ENCODE measurements at places on chromosomes 6 and 20.

GRCh38 chr6:163651426-163651825 lies 236.9 kb downstream of the QKI start:
- DNase-seq, result no peak

DNA sequence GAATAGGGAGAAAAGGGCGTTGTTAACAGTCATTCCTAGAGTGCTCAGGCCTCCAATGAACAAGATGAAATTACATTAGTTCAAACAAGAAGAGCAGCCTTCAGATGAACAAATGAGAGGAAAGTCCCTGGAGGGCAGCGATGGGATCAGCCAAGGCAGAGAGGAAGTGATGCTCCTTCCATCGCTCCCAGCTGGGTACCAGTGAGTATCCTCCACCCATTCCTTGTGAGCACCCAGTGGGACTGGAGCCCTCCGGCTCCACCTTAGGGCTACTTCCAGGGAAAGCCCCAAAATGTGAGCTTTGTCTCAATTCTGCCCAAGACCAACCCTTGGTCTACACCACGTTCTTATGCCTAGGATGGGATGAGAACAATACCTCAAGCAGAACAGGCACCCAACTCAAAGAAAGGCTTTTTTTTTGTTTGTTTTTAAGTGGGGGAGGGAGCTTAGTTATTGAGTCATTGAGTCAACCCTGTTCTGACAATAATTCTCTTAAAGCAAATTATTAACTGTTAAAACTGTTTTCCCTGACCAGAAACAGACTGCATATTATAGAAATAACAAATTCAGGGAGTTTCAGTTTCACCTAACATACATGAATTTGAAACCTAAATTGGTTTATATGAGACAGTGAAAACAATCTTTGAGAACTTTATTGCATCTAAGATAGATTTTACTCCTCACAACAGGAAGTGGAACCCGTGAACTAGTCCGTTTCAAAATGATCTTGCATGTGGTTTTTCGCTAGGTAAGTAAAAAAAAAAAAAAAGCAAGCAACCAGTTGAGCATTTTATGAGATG lies 106.9 kb downstream of the IPCEF1 start:
- DNase-seq, result no peak

- DNase-seq, result no peak
Measured at GRCh38 chr6:25419879-25420278, 140.7 kb downstream of the CARMIL1 start.

GRCh38 chr20:11302436-11302835 lies 615.3 kb upstream of the BTBD3 start:
- no peak for DNase-seq

- DNase-seq, result peak; percentile 73
Measured at GRCh38 chr6:53794720-53795339, at the start of gene LRRC1. Gene LRRC1, plus strand, starts transcription at chr6:53795005. Its CDS starts 252 bp downstream, at chr6:53795257.

- DNase-seq, result no peak
Measured at GRCh38 chr20:61763740-61764400, 301.8 kb downstream of the TAF4 start.

DNA sequence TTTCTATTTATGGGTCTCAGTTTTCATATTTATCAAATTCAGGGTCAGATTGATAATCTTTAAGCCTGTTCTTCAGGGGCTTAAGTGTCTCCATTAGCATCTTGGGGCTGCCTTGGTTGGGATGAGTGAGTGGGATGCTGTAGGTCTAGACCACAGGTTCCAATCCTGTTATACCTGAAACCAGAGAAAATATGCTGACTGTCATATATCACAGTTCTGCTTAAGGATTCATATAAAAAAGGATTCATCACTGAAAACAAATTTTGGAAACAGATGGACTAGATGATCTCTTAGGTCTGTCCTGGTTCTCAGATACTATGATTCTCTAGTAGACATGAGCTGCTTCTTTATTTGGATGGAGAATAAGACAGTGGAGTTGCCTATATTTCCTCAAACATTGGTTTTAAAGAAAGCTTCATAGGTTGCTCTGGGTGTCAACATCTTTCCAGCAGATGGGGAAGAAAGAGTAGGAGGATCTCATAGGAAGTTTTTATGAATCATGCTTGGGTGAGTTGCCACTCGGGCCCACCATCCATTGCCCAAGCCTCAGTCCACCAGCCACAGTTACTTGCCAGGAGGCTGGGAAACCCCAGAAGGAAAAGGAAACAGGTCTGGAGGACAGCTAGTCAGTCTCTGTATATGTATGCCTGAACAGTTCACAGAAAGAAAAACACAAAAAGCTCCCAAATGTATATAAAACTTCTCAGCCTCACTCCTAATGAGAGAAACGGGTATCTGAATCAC lies 42.9 kb upstream of the MAP7 start:
- no peak for DNase-seq

GRCh38 chr6:781350-781961 lies 88.5 kb upstream of the EXOC2 start:
- DNase-seq, result no peak

GRCh38 chr6:136178749-136179148 lies 71.4 kb downstream of the MTFR2 start:
- no peak for DNase-seq

GRCh38 chr20:50381771-50382593 lies 128.2 kb upstream of the PTPN1 start:
- no peak for DNase-seq

- DNase-seq, result no peak
Measured at GRCh38 chr20:31568041-31568731, 36.9 kb upstream of the ID1 start.

DNA sequence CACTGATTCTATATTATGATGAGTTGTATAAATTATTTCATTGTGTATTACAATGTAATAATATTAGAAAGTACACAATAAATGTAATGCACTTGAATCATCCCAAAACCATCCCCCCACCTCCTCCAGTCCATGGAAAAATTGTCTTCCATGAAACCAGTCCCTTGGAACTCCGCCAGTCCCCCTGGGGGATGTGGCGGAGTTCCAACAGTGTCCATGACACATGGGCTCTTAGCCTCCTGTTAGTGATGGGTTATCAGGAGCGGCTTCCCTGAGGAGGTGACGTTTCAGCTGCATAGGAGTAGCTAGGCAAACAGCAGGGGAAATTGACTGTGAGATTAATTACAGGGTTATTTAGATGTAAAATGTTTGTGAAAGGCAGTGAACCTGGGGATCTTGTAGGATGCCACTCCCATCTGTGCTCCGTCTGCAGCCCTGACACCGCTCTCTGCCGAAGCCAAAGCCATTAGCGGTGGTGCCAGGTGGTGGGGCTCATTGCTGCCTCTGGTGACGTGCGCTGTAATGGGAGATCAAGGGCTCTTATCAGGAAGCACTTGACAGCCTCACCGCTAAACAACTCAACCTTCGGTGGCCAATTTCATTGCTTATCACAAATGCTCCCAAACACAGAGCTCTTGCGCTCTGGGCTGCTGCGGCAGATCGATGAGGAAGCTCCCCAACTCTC lies 81.6 kb upstream of the MC3R start:
- DNase-seq, result no peak

DNA sequence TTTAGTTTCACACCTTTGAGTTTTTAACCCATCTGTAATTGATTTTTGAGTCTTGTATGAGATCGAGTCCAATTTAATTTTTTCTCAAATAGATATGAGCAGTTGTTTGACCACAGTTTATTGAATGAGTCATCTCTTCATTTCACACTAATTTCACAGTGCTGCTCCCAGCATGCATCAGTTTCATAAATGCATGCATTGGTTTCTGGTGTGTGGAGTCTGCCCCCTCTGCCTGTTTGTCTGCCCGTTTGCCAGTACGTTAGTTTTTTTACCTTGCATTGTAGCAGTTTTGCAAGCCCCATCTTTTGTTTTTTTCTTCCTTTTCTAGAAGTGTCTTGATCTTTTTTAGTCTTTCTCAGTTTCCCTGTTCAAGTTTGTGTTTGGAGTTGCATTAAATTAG lies 11.9 kb downstream of the SLX4IP start:
- no peak for DNase-seq

GRCh38 chr20:7113577-7114466 lies 346.3 kb downstream of the BMP2 start:
- DNase-seq, result no peak

GRCh38 chr6:165635965-165636364 lies 27.1 kb downstream of the PDE10A start:
- DNase-seq, result no peak

- no peak for DNase-seq
Measured at GRCh38 chr6:5663259-5663658, 343.5 kb downstream of the NRN1 start.

DNA sequence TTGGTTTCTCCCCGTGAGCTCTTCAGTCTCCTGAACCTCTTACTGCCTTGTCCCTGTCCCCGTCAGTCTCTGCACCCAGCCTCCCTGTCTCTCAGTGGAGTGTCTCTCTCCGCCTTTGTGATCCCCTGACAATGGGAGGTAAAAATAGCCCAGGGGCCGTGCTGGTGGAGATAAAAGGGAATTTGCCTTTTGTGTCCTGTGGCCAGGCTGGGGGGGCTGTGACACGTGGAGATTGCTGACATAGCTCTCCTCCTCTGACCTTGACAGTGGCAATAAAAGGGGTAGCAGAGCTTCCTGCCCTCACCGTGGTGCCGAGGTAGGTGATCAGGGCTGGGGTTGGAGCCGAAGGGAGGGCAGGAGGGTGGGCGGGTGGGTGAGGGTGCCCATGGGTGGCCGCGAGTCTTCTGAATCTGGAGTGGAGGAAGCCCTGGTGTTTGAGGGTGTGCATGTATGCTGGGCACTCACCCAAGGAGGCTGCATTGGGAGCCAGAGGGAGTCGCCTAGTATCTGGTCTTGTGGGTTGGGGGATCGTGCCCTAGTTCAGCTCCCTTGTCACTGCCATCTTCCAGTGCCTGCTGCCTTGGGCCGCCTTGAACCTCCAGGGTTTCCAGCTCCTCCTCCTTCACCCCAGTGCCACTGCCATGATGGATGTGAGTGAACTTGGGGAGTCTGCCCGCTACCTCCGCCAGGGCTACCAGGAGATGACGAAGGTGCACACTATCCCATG lies 21.9 kb downstream of the MYH7B start:
- DNase-seq, result no peak

DNA sequence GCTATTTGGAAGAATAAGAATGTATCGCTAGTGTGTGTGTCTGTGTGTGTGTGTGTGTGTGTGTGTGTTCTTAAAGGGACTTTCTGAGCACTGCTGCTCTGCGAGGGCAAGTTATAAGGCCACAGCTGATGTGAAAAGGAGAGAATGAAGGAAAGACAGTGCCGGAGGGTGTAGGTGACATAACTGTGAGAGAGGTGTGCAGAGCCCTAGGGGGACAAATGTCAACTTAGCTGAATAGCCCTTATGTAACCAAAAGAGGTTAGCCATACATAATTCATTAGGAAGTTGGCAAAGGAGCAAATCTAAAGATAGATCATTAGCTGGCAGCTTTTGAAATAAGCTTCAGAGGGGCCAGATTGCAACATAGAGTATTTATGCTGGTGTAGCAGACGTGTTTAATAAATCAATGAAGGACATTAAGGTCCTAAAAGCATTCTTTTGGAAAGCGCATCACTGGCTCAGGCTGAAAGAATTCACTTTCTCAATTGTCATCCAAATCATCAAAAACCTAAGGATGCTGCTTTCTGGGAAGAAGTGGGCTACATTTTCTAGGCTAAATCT lies 81.0 kb downstream of the NDUFAF5 start:
- no peak for DNase-seq

DNA sequence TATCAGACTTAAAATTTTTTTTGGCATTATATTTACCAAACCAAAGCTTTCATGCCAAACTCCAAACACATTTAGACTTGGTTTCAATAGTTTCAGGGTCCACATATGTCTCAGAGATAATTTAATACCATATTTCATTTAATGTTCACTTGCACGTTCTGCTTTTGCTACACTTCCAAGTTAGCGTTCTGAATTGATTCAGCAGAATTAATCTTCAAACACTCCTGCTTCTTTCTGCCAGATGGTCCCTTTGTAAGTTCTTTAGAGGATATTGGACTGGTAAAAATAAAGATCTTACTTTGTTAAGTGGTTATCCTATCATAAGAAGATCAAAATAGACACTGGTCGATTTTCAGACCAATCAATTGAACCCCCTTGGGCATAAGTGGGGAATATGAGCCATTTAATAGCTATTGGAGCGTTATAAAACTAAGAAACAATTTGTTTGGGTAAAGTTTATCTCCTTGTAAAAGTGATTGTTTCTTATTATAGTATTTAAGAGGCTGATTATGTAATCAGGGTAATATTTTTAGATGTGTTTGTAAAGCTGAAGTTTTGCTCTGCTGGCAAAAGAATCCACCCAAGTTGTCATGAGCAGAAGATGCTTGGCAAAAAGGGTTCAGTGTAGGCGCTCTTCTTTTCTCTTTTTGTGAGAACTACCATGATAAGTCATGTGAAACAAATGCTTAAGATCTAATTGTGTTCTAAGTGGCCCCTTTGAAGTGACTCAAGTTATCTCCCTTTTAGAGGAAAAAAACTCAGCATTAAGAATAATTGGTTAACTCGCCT lies 92.2 kb downstream of the MCHR2 start:
- DNase-seq, result no peak

GRCh38 chr6:106272287-106272686 lies 53.3 kb downstream of the ATG5 start:
- DNase-seq, result no peak

- DNase-seq, result no peak
Measured at GRCh38 chr20:24411003-24411833, 58.2 kb upstream of the SYNDIG1 start.

- DNase-seq, result no peak
Measured at GRCh38 chr6:87762116-87762515, 60.1 kb upstream of the AKIRIN2 start.

GRCh38 chr6:152204591-152204990 lies 397.1 kb downstream of the ESR1 start:
- DNase-seq, result no peak

- DNase-seq, result no peak
Measured at GRCh38 chr6:162019349-162019748, 708.2 kb downstream of the PRKN start.

DNA sequence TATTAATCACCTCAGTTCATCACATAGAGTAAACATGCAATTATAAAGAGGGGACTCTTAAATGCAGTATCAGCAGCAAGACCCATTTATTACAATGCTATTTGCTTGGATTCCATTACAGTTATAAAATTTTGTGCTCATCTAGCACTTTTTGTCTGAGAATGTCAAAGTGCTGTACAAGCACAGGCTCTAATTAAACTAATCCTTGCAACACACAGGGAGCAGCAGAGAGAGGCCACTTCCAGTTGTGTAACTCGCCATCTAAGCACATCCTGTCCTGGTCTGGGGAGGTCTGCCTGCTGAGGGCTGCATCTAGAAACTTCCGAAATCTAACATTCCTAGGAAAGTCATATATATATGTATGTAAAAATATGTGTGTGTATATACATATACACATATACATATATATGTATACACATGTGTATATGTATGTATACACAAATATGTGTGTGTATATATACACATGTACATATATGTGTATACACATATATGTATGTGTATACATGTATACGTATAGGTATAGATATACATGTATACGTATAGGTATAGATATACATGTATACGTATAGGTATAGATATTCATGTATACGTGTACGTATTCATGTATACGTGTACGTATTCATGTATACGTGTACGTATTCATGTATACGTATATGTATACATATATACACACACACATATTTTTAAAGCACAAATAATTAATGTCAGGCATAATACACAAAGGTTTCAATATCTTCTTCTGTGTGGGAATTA lies 136.4 kb upstream of the JARID2 start:
- no peak for DNase-seq
